ENCODE measurements at places on chromosomes 3 and 15. TPM values are rescaled to one million over a fixed set of nuclear protein-coding genes. Genes with fewer than 3 reads are reported as not detected.

MME gene
- total RNA-seq = 155 TPM

DNA sequence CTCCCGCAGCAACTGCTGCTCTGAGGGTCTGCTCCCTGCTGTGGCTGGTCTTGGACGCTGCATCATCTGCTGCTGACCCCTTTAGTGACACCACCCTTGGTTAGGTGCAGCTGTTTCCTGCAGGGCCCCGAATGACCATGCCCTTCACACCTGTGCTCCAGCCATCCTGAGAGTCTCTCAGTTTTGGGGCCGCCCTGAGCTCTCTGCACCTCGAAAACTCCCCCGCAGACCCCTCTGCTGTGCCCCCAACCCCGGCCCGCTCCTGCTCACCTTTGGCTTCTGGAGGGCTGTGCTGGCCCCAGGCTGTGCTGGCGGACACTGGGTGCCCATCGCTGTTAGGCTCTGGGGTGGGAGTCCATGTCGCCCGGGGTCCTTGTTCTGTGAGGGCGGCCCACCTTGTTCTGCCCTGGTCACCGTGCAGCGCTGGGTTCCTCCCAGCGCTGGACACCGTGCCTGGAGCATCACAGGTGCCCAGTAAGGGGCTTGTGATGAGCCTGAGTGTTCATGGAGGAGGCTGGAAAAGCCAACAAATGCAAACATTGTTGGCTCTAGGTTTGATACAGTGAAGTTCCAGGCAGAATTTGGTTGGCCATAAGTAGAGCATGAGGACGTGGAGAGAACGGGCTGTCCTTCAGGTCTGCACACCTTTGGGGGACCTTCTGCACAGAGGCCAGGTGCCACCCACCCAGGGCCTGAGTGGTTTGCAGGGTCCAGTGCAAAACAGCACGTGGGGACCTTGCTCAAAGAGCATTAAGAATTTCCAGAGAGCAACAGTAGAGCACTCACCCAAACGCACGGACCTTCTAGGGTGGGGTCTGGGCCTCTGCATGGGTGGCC lies 12.3 kb downstream of the ABTB1 start:
- H3K4me1 ChIP-seq = no peaks in the 10 kb centered on the region
- H3K27ac ChIP-seq = no peak overlapping the region
- no peak overlapping the region for H3K4me3 ChIP-seq
- no peak for DNase-seq
- H3K36me3 ChIP-seq = no peaks in the 10 kb centered on the region
- H3K27me3 ChIP-seq = no peaks in the 10 kb centered on the region

RHCG gene
- total RNA-seq = 0.16 TPM

CKMT1B gene
- not detected for total RNA-seq

GRCh38 chr3:183967693-183968092 lies 50.0 kb downstream of the ABCC5 start:
- no peak for DNase-seq
- H3K36me3 ChIP-seq = no peaks in the 10 kb centered on the region
- no peaks in the 10 kb centered on the region for H3K4me1 ChIP-seq
- no peak overlapping the region for H3K4me3 ChIP-seq
- no peaks in the 10 kb centered on the region for H3K27me3 ChIP-seq
